Bronchus fibroblast of lung (primary cell): ENCODE measurements at places on chromosomes 7 and 10. TPM values are rescaled to one million over a fixed set of nuclear protein-coding genes. Genes with fewer than 3 reads are reported as not detected.

The CTAGE4 gene
- total RNA-seq, result 0.59 and 1.0 TPM in 2 replicates

The MAGI2 gene
- total RNA-seq, result 1.3 and 1.5 TPM in 2 replicates

The TRIL gene
- total RNA-seq, result 0.45 and 0.84 TPM in 2 replicates

The SPAM1 gene
- not detected in 2 replicates for total RNA-seq

The TRIM73 gene
- total RNA-seq, result 0.34 and 0.45 TPM in 2 replicates

The NEUROG3 gene
- not detected in 2 replicates for total RNA-seq

The SLC18A3 gene
- total RNA-seq, result not detected in 2 replicates

The ANKRD2 gene
- total RNA-seq, result 0.89 and 1.0 TPM in 2 replicates

The ITGA8 gene
- total RNA-seq, result under 0.01 TPM in 1 of 2 replicates, not detected in the other

The NRG3 gene
- total RNA-seq, result not detected in 2 replicates

The MRLN gene
- total RNA-seq, result not detected in 2 replicates

The FGFR2 gene
- total RNA-seq, result 0.34 TPM in 1 of 2 replicates, not detected in the other

The NRP1 gene
- total RNA-seq, result 131 and 147 TPM in 2 replicates

The SEMA3A gene
- total RNA-seq, result 34.0 and 38.7 TPM in 2 replicates

The NCAPG2 gene
- total RNA-seq, result 32.4 and 34.0 TPM in 2 replicates

The FAM170B gene
- total RNA-seq, result not detected in 2 replicates

The RELN gene
- total RNA-seq, result 1.2 and 1.3 TPM in 2 replicates

The MOSPD3 gene
- 17.2 and 21.4 TPM in 2 replicates for total RNA-seq

The NOS3 gene
- total RNA-seq, result 4.3 and 4.9 TPM in 2 replicates

The GCK gene
- total RNA-seq, result 0.74 and 0.84 TPM in 2 replicates

The NHLRC2 gene
- total RNA-seq, result 18.0 and 20.8 TPM in 2 replicates

The FAM20C gene
- 137 and 144 TPM in 2 replicates for total RNA-seq
